ENCODE measurements at places on chromosomes 7 and 10.
A peak's percentile ranks its signal among the peaks of the same experiment; 100 is the strongest.

DNA sequence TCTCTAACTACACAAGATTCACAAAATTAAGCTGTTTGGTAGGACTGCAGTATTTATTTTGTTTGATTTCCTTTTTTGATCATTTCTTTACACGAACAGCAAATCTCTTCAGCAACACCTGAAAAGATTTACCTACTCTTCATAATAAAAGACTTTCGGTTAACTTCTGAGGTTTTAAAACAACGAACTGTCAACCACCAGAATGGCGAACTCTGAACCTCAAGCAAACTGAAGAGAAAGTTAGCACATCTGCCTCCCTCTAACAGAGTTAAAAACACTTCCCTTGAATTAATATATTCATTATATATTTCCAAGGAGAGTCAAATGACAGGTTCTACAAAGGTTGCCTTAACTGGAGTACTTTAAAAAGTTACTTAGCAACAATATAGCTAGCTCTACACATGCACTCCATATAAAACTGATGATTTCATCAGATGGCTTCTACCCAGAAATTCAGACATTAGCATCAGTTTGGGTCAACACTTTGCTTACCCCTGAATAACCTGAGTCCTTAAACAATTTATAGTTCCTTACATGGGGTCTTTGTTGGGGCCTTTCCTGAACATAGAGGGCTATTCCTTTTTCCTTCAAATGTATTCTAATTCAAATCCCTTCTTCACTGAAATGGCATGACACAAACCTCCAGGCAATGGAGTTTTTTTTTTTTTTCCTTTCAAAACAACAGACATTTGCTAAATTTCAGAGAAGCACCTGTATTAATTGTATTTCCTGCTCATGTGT is 118.3 kb downstream of the SEM1 start:
- no peak for DNase-seq

DNA sequence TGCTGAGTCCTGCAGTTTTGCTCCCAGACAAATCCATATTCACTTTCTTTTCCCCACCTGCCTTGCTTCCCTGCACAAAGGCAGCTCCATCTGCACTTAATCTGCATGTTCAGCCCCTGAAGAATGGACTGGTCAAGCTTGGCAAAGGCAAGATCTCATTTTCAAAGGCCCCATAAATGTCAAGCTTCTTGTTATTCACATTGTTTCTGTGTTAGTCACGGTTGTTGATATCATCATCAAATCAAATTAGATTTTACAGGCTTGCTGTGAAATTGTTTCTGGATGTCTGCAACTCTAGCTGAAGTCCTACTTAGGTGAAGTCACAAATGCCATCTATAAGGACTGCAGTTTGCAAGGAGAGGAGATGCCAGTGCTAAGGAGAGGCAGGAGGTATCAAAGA is 91.0 kb downstream of the GPAM start:
- no peak for DNase-seq

DNA sequence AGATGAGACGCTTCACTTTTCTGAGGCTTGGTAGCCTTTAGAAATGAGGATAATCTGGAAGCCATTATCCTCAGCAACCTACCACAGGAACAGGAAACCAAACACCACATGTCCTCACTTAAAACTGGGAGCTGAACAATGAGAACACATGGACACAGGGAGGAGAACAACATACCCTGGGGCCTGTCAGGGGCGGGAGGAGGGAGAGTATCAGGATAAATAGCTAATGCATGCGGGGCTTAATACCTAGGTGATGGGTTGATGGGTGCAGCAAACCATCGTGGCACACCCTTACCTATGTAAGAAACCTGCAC is 48.9 kb downstream of the LRGUK start:
- DNase-seq = no peak

- DNase-seq = no peak
Observed at GRCh38 chr7:90592033-90592432, 4.1 kb upstream of the CDK14 start.

- DNase-seq = peak; percentile 76
Observed at GRCh38 chr10:86970162-86970981, 2.1 kb downstream of the ADIRF start.

GRCh38 chr10:124238367-124238766 is 145.0 kb upstream of the CHST15 start:
- DNase-seq = no peak

DNA sequence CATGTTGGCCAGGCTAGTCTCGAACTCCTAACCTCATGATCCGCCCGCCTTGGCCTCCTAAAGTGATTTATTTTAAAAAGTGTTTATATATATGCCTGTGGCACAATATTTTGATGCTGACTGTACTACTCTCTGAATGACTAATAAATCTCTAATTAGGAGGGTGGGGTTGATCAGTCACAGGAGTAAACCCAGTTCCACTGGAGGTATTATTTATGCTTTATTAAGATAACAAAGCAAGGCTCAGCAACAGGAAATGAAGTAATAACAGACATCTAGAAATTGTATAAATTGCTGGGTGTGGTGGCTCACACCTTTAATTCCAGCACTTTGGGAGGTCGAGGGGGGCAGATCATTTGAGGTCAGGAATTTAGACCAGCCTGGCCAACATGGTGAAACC is 26.0 kb upstream of the MCU start:
- DNase-seq = no peak

- no peak for DNase-seq
Observed at GRCh38 chr10:18582803-18583202, 68.6 kb downstream of the NSUN6 start.

- no peak for DNase-seq
Observed at GRCh38 chr7:585229-585711, 65.6 kb upstream of the PDGFA start.

GRCh38 chr7:124351950-124352349 is 319.1 kb upstream of the TMEM229A start:
- DNase-seq = no peak

- DNase-seq = no peak
Observed at GRCh38 chr7:77760809-77761453, 37.3 kb downstream of the TMEM60 start.

DNA sequence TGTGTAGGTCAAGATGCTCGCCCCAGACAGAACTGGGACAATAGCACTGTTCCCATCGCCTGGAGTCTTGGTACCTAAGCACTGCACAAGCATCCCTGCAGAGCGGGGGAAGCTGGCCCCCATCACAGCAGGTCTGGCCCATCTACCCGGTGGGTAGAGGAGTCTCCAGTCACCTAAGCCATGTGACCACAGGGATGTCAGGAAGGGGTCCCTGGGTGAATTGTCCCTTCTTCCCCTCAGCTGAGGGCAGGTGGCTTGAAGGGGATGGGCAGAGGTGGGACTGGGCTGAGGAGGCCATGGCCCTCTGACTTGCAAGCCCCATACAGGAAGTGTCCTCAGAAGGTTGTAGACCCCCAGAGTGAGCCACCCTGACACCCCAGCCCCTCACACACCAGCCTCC is 39.7 kb downstream of the FRMPD2 start:
- DNase-seq = peak; percentile 12

- DNase-seq = peak; percentile 50
Observed at GRCh38 chr7:94374231-94374630, 20.5 kb upstream of the COL1A2 start.

- DNase-seq = no peak
Observed at GRCh38 chr7:146503844-146504243, 387.2 kb downstream of the CNTNAP2 start.

- DNase-seq = peak; percentile 36
Observed at GRCh38 chr7:49638166-49638565, 135.3 kb upstream of the VWC2 start.

DNA sequence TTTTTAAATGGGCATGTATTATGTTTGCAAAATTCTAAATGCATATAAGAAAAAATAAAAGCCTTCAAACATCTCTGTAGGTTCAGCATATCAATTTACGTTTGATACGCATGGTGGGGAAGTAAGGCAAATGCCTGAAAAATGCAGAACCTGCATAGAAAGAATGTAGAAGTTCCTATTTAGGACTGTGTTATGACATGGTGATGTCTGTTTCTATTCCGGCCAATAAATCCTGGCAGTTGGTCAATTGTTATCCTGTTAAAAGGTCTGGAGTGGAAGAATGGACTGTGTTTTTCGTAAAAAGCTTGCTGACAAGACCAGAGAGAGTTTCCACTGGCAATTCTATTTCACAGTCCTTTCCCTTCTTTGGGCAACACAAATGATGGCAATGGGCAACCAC is 49.6 kb upstream of the CAV2 start:
- no peak for DNase-seq

DNA sequence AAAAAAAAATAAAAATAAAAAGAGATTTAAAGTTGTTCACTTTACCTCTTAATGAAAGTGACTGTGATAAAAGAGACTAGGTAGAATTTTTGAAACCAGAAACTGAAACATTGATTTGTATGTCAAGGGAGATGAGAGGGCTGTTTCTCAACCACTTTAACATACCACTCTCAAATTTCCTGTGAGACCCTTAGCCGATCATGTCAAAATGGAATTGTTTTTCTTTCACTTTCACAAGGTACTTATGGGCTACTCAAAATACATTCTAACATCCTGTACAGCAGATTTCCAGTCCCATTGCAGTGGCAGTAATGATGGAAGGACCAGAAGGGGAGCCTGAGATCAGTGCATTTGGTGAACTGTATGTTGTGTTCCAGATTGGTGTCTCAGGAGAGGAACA is 261.2 kb downstream of the PPP1R3A start:
- no peak for DNase-seq

DNA sequence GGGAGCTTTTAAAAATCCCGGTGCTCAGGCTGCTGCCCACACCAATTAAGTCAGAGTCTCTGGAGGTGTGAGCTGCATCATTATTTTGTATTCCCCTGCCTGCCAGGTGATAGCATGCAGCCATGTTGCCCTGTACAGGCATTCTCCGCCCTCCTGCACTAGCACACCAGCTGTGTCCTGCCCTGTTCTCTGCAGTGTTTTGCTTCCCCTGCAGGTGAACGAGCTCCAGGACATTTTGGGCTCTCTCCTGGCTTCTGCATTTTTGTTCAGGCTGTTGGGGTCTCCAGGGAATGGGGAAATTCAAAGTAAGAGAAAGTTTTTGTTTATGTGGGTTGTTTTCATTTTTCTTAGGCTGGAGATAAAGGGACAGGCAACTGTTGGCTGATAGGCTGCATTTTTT is 271.0 kb upstream of the COBL start:
- no peak for DNase-seq

DNA sequence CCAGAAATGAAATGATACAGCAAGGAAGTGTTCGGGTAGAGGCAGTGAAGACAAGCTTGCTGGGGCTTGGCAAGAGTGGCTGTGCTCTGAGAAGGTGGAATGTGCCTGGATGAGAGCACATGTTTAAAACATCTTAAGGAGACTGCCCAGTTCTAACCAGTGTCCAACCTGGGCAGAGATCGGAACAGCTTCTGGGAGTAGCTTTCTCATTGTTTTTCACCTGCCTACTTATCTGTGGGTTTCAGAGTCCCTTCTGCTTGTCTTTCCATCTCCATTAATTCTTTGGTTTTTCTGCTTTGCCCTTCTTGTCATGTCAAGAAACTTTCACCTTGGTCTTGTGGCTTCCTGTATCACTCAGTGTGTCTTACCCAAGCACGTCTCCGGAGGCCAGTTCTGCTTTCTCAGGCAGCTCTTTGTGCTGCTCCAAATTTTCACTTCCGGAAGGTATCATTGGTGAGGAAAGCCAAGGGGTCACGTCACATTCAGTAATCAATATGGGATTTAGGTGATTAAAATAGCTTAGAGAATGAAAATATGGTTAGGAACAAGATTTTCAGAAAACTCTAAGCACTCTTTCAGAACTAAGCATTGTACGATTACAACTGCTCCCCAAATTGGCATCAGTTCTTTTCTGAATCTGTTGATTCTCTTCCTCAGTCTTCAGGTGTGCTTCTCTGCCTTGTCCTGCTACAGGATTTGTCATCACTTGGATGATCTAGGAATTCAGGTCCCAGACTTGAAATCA is 5.5 kb upstream of the LAMB4 start:
- DNase-seq = no peak

- DNase-seq = no peak
Observed at GRCh38 chr10:63423494-63423893, 42.3 kb downstream of the JMJD1C start.

- DNase-seq = no peak
Observed at GRCh38 chr10:75528392-75528791, 97.0 kb downstream of the LRMDA start.

- DNase-seq = no peak
Observed at GRCh38 chr10:93026072-93026471, 34.5 kb upstream of the CYP26C1 start.

- no peak for DNase-seq
Observed at GRCh38 chr7:112905413-112905812, 115.2 kb upstream of the TMEM168 start.

DNA sequence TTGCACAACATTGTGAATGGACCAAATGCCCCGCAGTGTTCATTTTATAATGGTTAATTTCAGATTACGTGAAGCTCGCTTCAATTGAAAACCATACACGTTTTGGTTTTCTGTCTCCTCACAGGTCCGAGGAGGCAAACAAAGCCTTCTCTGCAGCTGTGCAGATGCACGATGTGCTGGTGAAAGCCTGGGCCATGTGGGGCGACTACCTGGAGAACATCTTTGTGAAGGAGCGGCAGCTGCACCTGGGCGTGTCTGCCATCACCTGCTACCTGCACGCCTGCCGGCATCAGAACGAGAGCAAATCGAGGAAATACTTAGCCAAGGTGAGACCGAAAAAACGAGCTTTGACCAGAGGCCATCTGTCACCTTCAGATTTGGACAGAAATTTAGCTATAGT is 110.3 kb downstream of the TRRAP start:
- no peak for DNase-seq

DNA sequence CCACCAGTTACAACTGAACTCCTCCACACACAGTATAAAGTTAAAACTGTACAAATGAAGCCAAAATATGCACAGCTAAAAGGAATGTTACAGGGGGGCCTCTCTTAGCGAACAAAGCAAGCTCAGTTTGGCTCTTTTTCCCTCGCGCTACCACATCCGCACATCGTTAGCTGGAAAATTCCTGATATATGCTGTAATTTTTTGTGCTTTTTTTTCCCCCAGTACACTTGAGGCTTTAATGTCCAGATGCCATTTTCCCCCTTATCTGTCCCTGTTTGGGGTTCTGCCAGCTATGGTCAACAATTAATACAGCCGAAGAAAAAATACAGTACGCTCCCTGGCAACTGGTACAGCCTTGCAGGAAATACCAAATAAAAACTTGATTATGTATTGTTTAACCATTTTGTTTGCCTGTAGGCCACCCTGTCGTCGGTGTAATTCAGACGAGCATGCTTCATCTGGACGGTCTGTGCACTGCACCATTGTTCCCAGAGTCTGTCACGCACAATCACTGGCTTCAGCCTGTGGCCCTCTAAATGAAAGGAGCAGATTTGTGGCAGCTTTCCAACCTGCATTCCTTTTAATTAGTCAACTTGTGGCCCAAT is 108.1 kb upstream of the FAM133B start:
- DNase-seq = no peak

- no peak for DNase-seq
Observed at GRCh38 chr7:25795824-25796235, 356.2 kb upstream of the NFE2L3 start.

DNA sequence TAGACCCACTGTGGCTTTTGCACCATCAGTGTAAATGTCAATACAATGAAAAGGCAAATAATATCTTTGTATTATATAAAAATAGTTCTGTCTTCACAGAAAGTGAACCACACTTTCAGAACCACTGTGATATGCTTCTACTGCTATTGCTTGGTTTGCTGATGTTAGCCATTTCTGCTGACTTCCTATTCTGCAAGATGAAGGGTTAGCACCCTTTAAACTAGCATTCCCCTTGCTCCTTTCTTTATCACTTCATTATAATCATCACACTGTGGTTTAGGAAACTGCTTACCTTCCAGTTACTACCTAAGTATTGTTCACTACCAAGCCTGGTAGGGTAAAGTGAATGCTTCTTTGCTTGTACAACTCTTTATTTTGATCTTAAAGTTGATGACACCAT is 29.2 kb downstream of the MYPN start:
- DNase-seq = no peak

Data from H9 (cell line).